Frontal cortex (tissue), 4 donors: ENCODE measurements at places on chromosomes 4 and X. TPM values are rescaled to one million over a fixed set of nuclear protein-coding genes. Genes with fewer than 3 reads are reported as not detected.
A peak's percentile ranks its signal among the peaks of the same experiment; 100 is the strongest.

Gene SSX4B
- total RNA-seq = not detected

Gene HTRA3
- 0.82 TPM for total RNA-seq

Gene SERPINA7
- total RNA-seq = not detected

Gene IL15
- total RNA-seq = 1.2 TPM

DNA sequence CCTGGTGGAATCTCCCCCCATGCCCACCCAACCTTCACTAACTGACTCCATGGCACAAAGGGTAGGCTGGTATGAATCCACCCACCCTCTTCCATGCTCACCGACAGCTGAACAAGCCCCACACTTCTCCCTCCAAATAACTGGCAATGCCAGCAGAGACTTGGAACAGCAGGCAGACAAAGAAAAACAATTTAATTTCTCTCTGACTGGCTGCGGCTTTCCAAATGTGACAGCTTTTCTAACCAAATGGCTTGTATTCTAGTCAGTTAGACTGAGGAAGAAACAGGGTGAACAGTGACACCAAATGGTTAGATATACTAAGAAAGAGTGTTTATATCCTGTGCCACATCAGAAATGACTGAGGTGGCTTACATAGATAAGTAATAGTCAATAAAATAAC, 199.3 kb upstream of the ADAMTS3 start:
- DNase-seq = peak; percentile 11

GRCh38 chr4:36326476-36327029, 45.1 kb downstream of the DTHD1 start:
- no peak for DNase-seq

GRCh38 chrX:133353233-133353632, 62.1 kb downstream of the GPC4 start:
- DNase-seq = no peak

DNA sequence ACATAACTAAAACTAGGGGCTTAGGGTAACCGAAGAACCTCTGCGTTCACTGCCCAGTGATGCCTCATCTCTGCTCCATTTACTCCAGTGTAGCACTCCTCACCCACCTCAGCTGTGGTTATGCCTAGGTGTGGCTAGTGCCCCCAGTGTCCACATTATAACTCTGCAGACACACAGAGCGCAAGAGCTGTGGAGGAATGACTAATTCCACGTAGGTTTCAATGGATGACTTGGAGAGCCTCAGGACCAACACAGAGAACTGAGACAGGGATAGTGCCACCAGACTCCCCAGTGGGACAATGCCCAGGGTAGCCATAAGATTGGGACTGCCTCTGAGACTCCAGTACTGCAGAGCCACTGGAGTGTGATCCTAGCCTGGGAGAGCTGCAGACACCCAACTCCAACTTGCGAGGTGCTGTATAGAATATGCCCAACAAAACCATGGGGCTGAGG, 542.4 kb upstream of the DIPK2B start:
- DNase-seq = no peak

DNA sequence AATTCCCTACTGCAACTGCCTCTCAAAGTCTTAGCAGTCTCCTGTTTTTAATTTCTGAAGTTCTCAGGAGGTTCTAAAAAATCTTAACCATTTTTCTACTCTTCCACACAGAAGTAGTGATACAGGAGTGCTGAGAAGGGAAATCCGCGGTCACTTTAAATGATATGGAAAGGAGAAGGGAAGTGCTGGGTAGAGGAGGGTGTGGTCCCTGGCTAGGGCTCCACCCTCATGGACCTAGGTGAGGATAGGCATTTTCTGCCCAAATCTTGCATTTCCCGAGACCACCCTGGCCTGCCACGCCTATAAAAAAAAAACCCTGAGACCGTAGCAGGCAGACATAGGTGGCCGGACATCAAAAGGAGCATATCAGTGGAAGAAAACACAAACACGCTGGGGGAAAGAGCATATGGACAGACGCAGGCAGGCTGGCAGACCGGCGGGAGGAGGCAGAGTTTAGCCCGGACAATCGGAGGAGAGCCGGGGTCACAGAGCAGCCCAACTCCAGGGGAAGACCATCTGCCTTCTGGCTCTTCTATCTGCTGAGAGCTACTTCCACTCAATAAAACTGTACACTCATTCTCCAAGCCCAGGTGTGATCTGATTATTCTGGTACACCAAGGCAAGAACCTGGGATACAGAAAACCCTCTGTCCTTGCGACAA, 85.7 kb downstream of the POU3F4 start:
- DNase-seq = no peak
